ENCODE measurements at places on chromosomes 1 and 21.

DNA sequence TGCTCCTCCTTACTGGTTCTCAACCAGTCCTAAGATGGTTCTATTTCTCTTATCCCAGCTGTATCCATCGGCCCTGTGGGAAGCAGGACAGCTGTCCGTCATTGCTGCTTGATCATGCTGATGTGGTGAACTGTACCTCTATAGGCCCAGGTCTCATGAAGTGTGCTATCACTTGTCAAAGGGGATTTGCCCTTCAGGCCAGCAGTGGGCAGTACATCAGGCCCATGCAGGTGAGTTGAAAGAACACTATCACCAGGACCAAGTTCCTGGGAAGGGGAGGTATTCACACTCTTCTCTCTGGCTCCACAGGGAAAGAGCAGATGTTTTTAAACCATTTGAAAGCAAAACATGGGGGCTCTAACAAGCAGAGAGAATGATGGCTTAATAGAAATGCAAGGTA, 302.6 kb downstream of the PAPPA2 start:
- DNase-seq = no peak

DNA sequence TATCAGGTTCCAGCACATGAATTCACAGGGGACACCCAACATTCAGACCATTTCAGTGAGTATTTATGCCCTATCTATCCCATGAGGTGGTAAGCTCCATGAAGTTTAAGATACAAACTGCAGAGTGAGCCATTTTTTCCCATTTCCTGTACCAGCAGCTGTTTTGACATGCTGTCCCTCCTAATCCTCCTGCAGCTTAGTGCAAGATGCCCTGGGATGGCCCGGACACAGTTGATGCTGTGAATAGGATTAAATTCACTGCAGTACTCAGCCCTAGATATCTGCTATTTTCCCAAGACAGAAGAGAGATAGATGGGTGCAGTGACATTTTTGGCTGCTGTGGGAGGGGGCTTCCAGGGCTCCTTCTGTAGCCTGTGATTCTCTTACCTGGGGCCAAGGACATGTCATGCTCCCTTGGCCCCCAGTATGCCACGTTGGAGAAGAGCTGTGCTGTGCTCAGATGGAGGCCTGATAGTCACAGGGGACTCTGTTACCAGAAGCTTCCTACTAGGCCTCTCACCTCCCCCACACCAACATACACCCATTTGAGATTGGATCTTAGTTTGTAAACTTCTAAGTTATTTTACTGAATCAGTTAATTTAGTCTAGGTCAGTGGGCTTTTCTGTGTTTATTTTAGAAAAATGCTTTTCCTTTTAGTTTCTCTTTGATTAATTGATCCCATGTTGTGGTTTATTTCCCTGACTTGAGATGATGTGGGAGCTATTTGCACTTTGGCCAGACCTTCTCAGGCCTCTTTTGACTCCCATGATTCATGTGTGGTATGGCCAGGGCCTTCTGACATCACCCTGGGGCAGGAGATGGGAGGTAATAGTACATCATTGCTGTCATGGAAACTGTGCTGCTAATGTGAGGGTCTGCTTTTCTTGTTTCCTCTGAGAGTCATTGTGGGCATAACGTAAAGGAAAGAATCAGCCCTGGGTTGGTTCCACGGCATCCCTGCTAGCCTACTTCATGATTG, 92.6 kb downstream of the ST3GAL3 start:
- DNase-seq = no peak

DNA sequence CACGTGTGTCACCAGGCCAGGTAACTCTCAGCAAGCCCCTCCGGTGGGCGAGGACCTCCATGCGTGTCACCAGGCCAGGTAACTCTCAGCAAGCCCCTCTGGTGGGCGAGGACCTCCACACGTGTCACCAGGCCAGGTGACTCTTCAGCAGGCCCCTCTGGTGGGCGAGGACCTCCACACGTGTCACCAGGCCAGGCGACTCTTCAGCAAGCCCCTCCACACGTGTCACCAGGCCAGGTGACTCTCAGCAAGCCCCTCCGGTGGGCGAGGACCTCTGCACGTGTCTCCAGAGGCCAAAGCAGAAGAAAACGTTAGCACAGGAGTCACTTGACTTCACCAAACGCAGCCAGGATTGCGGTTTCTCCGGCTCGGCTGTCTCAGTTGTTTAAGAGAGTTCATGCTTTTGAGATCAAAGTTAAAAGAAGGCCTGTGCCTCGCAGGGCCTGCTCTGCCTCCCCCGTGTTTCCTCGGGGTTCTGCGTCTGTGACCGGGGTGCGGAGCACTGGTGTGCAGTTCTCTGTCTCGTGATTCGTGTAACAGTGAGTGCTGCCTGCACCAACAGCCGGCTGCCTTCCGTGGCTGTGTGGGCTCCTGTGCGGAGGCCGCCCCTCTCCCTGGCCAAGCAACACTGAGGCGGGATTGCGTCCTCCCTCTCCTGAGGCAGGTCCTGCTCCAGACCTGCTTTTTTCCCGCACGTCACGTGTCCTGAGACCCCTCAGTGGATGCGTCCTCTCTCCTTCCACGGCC, 56.6 kb downstream of the PRKCZ start:
- no peak for DNase-seq

GRCh38 chr21:15856813-15857212, 127.0 kb downstream of the USP25 start:
- DNase-seq = no peak

GRCh38 chr1:159122005-159122621, 45.5 kb upstream of the AIM2 start:
- DNase-seq = no peak

GRCh38 chr1:207860531-207860930, 50.4 kb downstream of the CD34 start:
- no peak for DNase-seq

Measured in left renal pelvis (tissue), 4 donors.